ENCODE measurements at places on chromosomes 2 and 18.

GRCh38 chr2:26298286-26298637, 47.7 kb upstream of the SELENOI start:
- no peak for DNase-seq

DNA sequence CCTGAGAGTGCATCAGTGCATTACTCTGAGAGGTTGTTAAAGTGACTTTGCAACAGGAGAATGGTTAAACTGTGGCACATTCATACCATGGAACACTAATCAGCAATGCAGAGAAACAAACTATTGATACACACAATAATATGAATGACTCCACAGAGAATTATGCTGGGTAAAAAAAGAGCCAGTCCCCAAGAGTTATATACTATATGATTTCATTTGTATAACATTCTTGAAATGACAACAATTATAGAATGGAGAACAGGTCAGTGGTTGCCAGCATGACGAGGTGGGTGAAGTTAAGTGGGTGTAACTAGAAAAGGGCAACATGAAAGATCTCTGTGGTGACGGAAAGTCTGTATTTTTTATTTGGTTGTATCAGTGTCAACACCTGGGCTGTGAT, 3.0 kb upstream of the NT5C1B start:
- DNase-seq = no peak

- DNase-seq = peak; percentile 21
These were observed 56.0 kb upstream of the PTH2R start for GRCh38 chr2:208350610-208351009.

- no peak for DNase-seq
These were observed 451.8 kb downstream of the TGIF1 start for GRCh38 chr18:3901811-3902210.

- peak; percentile 17 for DNase-seq
These were observed 127.8 kb downstream of the STK39 start for GRCh38 chr2:168119515-168120141.

GRCh38 chr18:7844418-7844817, 277.3 kb downstream of the PTPRM start:
- no peak for DNase-seq

DNA sequence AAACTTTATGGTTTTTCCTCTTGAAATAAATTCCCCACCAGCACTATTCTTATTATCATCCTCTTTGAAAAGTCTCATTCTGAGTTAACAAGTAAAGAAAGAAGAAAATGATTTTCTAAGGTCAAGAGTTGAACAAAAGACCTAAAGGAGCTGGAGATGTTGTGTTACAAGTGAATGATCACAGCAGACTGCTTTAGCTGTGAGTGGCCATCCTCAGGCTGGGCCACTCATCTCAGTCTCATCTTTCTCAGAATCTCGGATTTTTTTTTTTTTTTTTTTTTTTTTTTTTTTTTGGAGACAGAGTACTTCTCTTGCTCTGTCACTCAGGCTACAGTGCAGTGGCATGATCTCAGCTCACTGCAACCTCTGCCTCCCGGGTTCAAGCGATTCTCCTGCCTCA, 133.3 kb downstream of the CDH2 start:
- no peak for DNase-seq

DNA sequence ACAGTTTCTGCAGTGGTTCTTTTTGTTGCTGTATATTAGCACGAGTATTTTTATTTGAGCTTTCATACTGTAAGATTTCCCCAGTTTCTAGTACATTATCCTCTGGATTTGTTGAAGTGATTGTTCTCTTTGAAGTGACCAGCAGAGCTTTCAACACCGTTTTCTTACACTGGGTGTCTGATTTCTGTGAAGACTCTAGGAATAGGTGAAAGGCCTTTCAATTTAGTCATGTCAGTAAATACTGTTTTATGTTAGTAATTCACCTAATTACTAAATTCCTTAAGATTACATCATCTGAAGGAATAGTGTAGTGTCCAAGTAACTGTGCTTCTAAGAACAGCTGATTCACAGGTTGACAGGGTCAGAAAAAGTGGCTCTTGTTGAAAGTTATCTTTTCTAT, 2.3 kb downstream of the PPM1B start:
- peak; percentile 25 for DNase-seq

GRCh38 chr2:167733747-167734146, 513.6 kb downstream of the STK39 start:
- no peak for DNase-seq

GRCh38 chr2:219071131-219071816, 10.6 kb upstream of the IHH start:
- no peak for DNase-seq

DNA sequence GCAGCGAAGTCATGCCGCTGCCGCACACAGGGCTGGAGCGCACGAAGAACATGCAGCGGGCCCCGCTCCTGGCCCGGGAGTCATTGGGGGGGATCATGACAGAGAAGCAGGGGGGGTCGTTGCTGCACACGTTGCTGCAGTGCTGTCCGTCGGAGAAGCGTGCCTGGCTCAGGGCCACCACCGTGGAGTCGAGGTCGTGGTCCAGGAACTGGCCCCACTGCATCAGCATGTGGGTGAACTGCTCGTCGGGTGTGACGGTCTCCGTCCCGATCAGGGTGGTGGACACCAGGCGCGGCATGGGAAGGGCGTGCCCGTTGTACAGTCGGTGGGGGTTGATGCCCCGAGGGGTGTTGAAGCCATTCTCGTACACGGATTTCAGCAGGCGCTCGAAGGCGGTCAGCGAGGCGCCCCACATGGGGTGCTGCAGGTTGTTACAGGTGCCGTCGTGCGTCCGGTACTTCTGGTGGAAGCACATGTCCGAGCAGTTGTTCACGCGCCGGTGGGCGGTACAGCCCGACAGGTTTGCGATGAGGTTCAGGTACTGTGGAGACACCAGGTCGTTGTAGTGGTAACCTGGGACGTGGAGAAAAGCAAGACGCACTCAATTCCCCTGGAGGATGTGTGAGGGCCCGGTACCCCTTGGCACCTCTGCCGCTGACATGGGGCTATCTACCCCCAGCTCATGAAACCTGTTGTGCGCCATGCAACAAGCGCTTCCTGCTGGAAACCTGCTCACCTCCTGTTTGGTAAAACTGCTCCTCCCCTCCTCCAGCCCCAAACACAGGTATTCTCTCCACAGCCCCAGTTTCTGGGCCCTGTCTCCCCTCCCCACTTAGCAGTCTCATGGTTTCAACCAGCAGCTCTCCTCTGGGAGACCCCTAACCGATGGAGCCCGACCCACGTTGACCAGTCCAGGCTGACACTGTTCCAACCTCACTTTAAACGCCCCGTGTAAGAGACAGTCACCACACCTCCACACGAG, 94.9 kb downstream of the PXDN start:
- no peak for DNase-seq

- DNase-seq = no peak
These were observed 94.8 kb upstream of the SMAD7 start for GRCh38 chr18:49045585-49045984.

DNA sequence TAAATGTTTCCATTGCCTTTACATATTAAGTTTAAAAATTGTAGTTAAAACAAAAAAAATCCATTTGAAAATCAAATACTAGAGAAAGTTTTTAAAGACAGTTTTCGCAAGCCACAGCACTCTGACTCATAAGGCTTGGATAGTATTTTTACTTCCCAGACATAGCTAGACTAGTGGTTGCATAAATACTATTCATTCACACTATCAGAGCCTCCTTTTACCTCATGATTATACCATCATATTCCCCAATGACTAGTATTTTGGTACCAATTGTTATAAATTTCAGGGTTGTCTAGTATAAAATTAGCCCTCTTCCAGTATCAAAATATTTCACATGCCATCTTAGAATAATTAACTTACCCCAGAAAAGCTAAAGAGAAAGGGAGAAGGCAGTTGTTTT, 393.5 kb downstream of the ERBB4 start:
- peak; percentile 54 for DNase-seq

GRCh38 chr18:9417073-9417851, 58.1 kb upstream of the RALBP1 start:
- DNase-seq = no peak

DNA sequence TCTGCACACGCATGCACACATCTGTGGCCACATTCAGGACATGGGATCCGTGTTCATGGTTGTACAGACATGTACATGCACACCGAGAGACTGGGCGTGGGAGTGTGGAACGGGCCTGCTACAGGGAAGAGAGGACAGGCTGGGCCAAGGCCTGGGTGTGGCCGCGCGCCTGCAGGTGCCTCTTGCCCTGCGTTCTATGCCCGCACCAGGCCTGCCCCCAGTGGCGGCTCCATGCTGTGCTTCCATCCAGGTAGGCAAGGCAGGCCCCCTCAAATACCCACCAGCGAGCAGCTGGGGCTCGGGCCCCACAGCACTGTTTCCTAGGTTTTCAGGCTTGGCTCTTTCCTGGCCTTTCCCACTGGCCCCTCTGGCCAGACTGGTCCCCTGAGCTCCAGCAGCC, 15.5 kb upstream of the PTMA start:
- DNase-seq = no peak

DNA sequence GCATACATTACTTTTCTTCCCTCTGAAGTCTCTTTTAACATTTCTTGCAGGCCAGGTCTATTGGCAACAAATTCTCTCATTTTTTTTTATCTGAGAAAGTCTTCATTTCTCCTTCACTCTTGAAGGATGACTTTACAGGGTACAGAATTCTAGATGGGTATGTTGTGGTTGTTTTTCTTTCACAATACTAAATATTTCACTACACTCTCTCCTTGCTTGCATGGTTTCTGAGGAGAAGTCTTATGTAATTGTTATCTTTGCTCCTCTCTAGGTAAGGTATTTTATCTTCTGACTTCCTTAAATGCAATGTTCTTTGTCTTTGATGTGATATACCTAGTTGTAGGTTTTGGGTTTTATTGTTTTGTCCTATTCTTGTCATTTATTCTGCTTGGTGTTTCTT, 371.1 kb downstream of the FIGN start:
- DNase-seq = no peak

GRCh38 chr2:136357007-136357380, 239.0 kb upstream of the CXCR4 start:
- no peak for DNase-seq

- DNase-seq = no peak
These were observed 59.4 kb downstream of the NEDD4L start for GRCh38 chr18:58103339-58103985.

DNA sequence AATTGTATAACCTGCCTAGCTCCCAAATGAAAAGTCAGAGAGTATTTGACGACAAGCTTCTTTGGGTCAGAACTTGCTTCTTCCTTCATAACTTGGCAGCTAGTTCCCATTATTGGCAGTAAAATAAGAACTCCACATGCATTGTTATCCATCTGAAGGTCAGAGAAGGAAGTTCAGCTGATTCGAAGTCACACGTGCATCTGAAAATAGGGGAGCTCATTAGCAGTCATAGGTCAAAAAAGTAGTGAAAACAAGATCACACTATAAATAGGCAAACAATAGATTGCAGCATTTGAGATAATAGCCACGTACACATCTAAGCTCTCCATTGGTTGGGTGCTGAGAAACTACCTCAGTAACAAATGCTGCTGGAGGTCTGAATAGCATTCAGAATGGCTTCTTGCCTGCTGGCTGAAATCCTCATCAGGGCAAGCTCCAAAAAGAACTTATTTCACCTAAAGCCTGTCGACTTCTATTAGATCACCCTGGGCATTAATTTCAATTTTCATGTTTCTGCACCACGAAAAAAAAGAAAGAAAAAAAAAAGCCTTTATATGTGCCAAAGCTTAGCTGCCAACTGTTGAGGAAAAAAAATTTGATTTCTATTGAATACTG, 1492.9 kb upstream of the CELF4 start:
- no peak for DNase-seq

GRCh38 chr18:58990720-58991119, 126.0 kb downstream of the ZNF532 start:
- DNase-seq = no peak

- DNase-seq = no peak
These were observed 74.2 kb downstream of the GLI2 start for GRCh38 chr2:120809609-120810440.

GRCh38 chr18:56541340-56541739, 97.1 kb downstream of the TXNL1 start:
- DNase-seq = no peak

- no peak for DNase-seq
These were observed 222.8 kb downstream of the ARL4C start for GRCh38 chr2:234273887-234274584.

- DNase-seq = no peak
These were observed 328.5 kb upstream of the FANCL start for GRCh38 chr2:58569475-58570185.

- DNase-seq = no peak
These were observed 4.4 kb upstream of the KLHL29 start for GRCh38 chr2:23380562-23381065.

GRCh38 chr2:236503583-236503982, 66.0 kb upstream of the ACKR3 start:
- no peak for DNase-seq

DNA sequence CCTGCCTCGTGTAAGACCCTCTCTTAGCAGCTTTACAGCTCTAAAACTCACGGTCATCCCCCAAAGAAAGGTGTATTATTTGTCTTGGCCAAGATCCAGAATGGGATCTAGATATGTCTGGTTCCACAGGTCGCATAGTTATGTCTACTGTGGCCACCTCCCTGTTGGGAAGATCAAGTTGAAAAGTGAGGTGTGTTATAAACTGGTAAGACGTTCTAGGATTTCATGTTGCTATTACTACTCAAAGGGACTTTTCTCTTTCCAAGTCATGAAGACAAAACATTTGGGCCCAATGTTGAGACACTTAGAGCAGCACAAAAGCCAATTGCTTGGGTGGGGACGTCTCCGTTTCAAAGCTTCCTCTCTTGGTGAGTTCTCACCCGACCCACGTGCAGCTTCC, 766.0 kb downstream of the RNF144A start:
- no peak for DNase-seq

DNA sequence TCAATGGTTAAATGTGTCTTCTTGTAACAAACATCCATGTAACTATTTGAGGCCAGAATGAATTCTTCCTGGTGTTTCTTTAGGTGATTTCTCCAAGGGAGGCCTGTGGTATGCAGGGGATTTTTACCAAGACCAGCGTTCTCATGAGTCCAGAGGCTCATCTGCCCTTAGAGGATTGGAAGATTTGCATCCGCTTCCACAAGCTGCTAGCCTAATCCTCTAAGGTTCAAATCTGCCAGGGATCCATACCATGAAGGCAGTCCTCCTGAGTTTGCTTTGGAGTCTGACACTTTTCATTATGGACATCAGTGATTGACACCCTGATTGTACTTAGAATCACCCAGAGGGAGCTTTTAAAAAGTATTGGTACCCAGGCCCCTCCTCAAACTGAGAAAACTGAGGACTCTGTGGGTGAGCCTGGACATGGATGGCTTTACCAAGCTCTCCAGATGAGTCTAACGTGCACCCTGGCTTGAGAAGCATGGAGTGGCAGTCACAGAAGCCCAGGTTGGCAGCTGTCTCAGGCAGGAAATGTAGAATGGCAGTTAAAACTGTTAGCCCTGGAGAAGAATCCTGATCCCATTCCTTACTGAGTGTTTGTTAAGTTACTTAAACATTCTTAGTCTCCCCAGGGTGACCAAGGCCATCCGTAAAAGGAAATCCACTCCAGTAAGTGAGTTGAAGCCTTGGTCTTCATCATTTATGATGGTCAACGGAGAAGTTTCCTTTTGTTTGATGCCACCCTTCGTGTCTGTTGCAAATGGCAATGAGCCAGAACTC, 95.3 kb upstream of the RMDN2 start:
- DNase-seq = no peak
